ENCODE measurements at places on chromosomes 12 and 14.

- DNase-seq, result peak; percentile 60
Observed at GRCh38 chr12:92784797-92785562, 82.2 kb downstream of the PLEKHG7 start.

- no peak for DNase-seq
Observed at GRCh38 chr12:52651726-52652261, at the start of gene KRT2. KRT2 (minus strand) TSS chr12:52652211; CDS start chr12:52652142, 69 bp downstream.

DNA sequence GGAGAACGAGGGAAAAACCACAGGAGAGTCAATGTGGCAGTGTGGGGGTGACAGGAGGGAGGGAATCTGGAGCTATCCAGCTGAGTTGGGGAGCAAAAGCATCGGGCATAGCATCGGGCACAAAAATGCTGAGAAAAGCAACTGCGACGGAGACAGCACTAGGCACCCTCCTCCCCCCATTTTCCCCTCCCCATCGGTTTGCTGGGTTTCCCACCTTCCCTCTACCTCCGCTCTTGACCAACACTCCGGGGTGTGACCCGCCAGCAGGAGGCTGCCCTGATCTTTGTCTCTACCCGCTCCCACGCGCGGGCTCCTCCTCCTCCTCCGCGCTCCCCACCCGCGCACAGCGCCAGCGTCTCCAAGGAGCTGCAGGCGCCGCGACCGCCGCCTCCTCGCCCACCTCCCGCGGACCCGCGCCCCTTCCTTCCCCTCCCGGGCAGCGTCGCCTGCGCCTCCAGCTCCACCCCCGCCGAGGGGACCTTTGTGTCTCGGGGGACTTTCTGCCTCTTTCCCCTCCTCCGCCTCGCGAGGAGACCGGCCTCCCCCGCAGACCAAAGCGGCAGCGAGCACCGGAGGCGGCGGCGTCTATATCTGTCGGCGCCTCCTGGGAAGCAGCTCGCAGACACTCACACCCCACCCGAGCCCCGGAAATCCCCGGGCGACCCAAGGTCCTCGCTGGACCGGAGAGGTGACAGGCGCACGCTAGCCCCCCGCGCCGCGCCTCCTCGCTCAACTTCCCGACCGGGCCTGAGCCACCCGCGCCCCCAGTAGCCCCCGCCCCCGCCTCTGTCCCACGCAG lies 920 bp downstream of the CDK17 start:
- no peak for DNase-seq

GRCh38 chr14:22803687-22803974 lies 11.6 kb downstream of the SLC7A7 start:
- no peak for DNase-seq

DNA sequence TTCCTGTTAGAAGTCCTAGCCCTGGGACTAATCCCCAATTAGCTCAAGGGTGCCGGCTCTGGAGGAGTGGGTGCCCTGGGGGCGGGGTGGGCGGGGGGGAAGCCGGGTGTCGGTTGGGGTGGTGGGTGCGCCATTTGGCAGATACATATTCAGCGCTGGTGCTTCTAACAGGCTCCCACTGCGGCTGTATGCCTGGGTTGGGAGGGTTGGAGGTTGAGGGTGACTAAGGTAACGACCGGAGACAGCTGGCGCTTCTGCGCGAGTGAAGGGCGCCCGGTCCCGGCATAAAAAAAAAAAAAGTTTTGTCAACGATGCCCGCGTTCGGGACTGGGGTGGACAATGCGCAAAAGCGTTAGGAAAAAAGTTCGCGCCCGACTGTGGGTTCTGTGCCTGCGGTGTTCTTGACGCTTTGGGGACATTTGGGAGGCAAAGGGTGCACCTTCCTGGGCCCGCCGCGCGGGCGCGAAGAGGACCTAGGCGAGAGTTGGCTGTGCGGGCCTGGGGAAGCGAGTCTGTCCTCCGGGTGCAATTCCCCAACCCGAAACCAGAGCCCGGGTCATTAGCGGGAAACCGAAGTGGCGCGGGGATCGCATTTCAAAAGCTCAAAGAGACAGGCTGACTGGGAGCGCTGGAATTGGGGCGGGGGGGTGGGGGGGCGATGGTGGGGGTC lies 19.2 kb downstream of the TBX3 start:
- DNase-seq, result no peak

DNA sequence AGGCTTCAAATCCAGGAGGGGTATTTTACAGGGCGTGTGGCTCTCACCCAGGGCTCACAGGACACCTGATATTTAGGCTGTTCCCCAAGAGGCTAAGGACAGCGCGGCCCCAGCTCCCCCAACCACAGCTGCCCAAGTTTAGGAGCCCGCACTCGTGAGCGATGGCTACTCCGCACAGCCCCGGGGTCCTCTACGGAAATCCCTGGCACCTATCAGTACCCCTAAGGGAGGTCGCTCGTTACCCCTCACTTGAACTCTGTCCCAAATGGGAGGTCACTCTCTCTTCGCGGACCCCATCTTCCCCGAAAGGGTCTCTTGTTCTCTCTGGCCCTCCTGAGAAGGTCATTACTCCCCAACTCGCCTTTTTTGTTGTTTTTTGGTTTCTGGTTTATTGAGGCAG lies 708 bp upstream of the P2RX4 start:
- DNase-seq, result no peak

DNA sequence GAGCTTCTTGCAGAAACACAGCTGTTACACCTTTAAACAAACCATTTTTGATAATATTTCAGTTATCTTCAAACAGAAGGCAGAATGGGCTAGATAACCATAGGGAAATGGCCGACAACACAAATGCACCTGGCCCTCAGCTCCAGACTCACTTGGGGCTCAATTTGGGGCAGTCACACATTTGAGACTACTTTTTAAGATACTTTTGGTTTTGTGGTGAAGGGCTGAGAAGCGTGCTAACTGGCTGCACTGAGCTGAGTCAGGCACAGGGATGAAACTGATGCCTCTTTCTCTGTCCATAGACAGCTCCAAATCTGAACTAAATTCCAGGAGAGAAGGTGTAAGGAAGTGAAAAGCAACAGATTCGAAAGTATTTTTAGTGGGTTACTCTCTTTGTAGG lies 18.5 kb upstream of the GRIP1 start:
- DNase-seq, result no peak

DNA sequence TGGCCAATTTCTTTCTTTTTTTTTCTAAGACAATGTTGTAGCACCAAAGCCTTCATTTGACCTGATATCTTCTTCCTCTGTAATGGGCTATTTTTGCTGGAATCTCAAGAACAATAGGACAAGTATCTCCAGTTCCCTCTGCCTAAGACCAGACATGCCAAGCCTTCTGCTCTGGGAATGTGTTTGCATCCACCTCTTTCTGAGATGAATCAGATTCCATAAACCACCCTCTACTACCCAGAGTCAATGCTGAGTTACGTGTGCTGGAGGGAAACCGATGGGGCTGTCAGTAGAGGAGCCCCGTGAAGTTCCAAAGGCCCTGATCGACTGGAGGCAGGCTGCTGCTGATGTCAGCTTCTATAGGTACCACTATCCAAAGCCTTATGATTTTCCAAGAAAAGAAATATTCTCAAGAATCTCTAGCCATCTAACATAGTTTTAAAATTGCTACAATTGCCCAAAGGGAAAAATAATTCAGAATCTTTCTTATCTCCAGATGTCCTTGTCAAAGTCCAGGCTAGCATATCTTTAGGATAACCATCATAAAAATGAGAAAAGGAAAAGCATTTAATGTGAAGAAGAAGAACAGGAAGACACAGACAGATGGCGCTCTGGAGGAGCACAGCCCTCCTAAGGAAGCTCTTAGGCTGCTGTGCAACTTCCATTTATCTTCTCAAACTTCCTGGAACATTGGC lies 101.9 kb downstream of the SLC8A3 start:
- no peak for DNase-seq

Data from fibroblast of skin of left quadriceps (primary cell).